ENCODE measurements at places on chromosomes 4 and X. TPM values are rescaled to one million over a fixed set of nuclear protein-coding genes. Genes with fewer than 3 reads are reported as not detected.
A peak's percentile ranks its signal among the peaks of the same experiment; 100 is the strongest.

PHKA1 gene
- 6.6 TPM for total RNA-seq

IGFBP7 gene
- total RNA-seq: 135 TPM

PRKG2 gene
- total RNA-seq: 3.6 TPM

MAGEE1 gene
- total RNA-seq: 0.44 TPM

RNF212 gene
- total RNA-seq: 6.3 TPM

GRCh38 chr4:127001933-127002332 lies 630.8 kb upstream of the INTU start:
- no peak for DNase-seq
- H3K27me3 ChIP-seq: no peaks in the 10 kb centered on the region
- no peaks in the 10 kb centered on the region for H3K4me1 ChIP-seq
- H3K36me3 ChIP-seq: no peaks in the 10 kb centered on the region

DNA sequence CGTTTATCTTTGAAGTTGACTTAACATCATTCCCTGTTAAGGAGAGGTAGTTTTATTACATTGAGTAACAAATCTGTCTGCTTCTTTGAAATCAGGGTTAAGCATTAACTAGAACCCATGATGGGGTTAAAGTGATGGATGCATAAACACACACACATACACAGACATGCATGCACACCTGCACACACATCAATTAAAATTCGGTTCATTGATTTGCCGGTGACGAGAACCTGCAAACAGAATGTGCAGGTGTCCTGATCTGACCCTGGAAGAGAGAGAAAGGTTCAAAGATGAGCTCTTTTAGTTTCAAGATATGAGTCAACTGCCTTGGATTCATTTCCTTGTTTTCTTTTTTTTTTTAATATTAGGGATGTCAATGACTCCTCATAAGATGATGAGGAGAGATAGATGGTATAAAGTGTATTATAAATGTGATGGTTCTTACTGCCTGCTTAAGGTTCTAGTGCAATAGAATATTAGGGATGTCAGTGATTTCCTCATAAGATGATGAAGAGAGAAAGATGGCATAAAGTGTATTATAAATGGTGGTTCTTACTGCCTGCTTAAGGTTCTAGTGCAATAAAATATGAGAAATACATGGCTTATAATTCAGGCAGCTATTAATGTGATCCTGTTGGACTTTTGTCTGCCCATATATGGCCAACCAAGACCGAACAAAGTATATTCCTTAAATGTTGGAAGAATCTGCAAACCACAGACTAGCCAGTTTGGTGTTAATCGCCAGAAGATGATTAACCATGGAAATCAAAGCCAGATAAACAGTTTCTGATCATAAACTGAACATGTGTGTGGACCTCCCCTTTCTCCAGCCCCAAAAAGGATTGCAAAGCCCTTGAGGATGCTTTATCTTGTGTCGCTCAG lies 14.1 kb upstream of the CD99 start:
- no peak overlapping the region for H3K4me3 ChIP-seq
- H3K27ac ChIP-seq: no peak overlapping the region
- H3K4me1 ChIP-seq: peaks cover 7% of the 10 kb centered on the region

- no peak for DNase-seq
- H3K27me3 ChIP-seq: peaks cover 3% of the 10 kb centered on the region
- no peak overlapping the region for H3K27ac ChIP-seq
Observed at GRCh38 chr4:73885574-73886267, 16.5 kb downstream of the CXCL1 start.

DNA sequence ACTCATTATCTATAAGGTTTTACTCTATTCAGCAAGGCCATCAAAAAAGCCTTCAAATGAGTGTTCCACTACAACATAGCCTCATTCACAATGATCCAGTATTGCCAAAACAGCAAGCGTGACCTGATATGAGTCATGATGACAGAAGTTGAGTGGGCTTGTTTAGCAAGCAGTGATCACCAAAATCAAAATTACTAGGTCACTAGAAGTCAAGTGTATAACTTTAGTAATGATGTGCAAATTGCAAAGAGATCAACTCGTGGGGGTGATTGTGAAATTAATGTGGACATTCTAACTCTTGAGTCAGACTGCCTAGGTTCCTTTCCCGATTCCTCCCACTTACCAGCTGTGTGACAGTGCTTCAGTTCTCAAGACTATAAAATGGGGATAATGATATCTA lies 124.5 kb downstream of the CHM start:
- H3K4me1 ChIP-seq: no peaks in the 10 kb centered on the region
- DNase-seq: no peak
- H3K27ac ChIP-seq: no peak overlapping the region
- H3K36me3 ChIP-seq: no peaks in the 10 kb centered on the region
- no peak overlapping the region for H3K4me3 ChIP-seq
- H3K27me3 ChIP-seq: no peaks in the 10 kb centered on the region

- H3K27ac ChIP-seq: no peak overlapping the region
- H3K36me3 ChIP-seq: no peaks in the 10 kb centered on the region
Observed at GRCh38 chrX:149825424-149825823, 43.7 kb downstream of the MAGEA9 start.

DNA sequence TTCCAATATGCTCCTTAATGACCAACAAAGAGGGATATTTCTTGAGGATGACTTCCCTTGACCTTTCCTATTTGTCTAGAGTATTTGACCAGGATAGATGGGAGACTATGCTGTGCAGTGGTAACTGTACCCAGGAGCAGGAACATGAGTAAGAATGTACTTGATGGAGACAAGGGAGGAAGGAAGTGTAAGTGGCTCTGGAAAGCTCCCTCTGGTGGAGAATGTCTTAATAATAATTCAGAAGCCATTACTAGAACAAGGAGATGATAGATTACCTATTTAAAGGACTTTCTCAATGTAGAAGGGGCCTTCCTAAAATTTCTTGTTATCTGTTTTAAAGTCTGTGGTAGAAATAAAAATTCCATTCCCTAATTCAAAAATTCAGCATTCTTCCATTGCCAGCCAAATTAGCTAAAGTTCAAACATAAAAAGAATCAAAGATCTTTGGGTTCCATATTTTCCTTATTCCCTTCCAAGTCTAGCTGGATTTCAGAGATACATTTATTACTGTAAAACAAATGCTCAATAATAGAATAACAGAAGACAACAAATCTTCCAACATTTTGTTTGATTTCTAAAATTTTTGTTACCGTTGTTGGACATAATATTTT lies 83.8 kb downstream of the GRID2 start:
- H3K4me1 ChIP-seq: no peaks in the 10 kb centered on the region
- H3K27me3 ChIP-seq: no peaks in the 10 kb centered on the region
- H3K4me3 ChIP-seq: no peak overlapping the region
- no peak overlapping the region for H3K27ac ChIP-seq

DNA sequence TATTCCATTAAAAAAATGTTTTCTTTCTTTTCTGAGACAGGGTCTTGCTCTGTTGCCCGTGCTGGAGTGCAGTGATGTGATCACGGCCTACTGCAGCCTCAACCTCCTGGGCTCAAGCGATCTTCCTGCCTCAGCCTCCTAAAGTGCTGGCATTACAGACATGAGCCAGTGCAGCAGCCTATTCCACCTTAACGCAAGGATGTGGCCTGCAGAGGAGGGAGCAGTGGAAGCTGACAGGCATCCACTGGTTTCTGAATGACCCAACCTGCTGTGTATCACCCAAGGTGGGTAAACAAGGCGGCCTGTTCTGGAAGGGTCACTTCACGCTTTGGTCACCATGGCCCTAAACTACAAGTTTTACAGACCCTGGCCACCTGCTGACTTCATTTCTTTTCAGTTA lies 60.8 kb downstream of the ACOX3 start:
- H3K27me3 ChIP-seq: no peaks in the 10 kb centered on the region
- H3K4me1 ChIP-seq: peaks cover 5% of the 10 kb centered on the region

- H3K4me3 ChIP-seq: no peak overlapping the region
- no peak for DNase-seq
- no peaks in the 10 kb centered on the region for H3K36me3 ChIP-seq
- no peaks in the 10 kb centered on the region for H3K27me3 ChIP-seq
- no peak overlapping the region for H3K27ac ChIP-seq
Observed at GRCh38 chr4:67531379-67531962, 13.8 kb downstream of the CENPC start.

- DNase-seq: no peak
- no peaks in the 10 kb centered on the region for H3K27me3 ChIP-seq
- peak overlapping the region; percentile 78 for H3K27ac ChIP-seq
- H3K4me1 ChIP-seq: peaks cover 55% of the 10 kb centered on the region
- no peak overlapping the region for H3K4me3 ChIP-seq
Observed at GRCh38 chr4:11631416-11631815, 202.7 kb upstream of the HS3ST1 start.

DNA sequence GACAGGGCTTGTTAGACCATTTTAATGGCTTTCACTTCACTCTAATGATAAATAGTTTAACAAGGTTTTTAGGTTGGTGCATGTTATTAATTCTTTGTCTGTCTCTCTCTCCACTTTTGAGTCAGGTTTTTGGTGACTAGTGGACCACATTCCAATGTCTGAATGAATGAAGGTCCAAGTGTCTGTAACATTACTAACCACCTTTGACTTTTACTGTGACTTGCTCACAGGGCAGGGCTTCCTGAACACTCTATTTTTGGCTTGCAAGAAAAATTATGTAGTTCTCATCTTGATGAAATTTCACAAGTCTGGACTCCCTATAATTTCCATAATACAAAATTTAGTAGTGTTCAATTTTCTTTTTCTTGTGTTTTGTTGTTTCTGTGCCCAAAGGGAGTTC lies 78.9 kb upstream of the BMPR1B start:
- no peak for DNase-seq
- H3K27me3 ChIP-seq: no peaks in the 10 kb centered on the region
- no peaks in the 10 kb centered on the region for H3K4me1 ChIP-seq
- H3K36me3 ChIP-seq: no peaks in the 10 kb centered on the region

DNA sequence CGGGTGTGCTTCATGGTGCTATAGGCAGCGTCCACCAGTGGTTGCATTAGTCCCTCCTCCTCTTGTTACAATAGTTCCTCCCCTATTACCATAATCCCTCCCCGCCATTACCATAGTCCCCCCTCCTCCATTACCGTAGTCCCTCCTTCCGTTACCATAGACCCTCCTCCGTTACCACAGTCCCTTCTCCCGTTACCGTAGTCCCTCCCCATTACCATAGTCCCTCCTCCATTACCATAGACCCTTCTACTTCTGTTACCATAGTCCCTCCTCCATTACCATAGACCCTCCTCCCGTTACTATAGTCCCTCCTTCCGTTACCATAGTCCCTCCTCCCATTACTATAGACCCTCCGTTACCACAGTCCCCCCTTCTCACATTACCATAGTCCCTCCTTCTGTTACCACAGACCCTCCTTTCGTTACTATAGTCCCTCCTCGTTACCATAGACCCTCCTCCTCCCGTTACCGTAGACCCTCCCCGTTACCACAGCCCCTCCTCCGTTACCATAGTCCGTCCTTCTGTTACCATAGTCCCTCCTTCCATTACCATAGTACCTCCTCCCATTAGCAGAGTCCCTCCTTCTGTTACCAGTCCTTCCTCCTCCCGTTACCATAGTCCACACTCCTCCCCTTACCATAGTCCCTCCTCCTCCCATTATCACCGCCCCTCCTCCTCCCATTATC lies 129.6 kb downstream of the DHRSX start:
- no peak overlapping the region for H3K4me3 ChIP-seq
- DNase-seq: no peak
- no peaks in the 10 kb centered on the region for H3K36me3 ChIP-seq
- H3K27me3 ChIP-seq: no peaks in the 10 kb centered on the region
- no peak overlapping the region for H3K27ac ChIP-seq

GRCh38 chrX:18885328-18886004 lies 98.4 kb downstream of the PHKA2 start:
- no peak for DNase-seq
- peak overlapping the region; percentile 82 for H3K27ac ChIP-seq
- H3K27me3 ChIP-seq: no peaks in the 10 kb centered on the region

DNA sequence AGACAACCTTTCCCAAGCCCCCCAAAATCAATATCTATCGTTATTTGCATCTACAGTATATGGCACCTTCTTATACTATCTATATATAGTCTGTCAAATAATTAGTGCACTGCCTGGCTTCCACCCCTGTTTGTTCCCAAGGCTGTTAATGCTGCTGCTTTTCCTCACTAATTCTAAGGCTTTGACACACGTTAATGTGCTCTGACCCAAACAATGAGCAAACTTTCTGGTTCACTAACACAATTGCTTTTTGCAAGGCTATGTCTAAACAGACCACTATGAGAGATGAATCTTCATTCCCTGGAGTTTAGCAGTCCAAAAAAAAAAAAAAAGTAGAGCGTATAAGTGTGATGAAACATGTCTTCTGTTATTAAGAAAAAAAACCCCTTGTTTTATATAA lies 360.9 kb upstream of the AGA start:
- H3K27ac ChIP-seq: no peak overlapping the region
- no peaks in the 10 kb centered on the region for H3K36me3 ChIP-seq
- H3K4me3 ChIP-seq: no peak overlapping the region
- no peak for DNase-seq
- no peaks in the 10 kb centered on the region for H3K4me1 ChIP-seq

DNA sequence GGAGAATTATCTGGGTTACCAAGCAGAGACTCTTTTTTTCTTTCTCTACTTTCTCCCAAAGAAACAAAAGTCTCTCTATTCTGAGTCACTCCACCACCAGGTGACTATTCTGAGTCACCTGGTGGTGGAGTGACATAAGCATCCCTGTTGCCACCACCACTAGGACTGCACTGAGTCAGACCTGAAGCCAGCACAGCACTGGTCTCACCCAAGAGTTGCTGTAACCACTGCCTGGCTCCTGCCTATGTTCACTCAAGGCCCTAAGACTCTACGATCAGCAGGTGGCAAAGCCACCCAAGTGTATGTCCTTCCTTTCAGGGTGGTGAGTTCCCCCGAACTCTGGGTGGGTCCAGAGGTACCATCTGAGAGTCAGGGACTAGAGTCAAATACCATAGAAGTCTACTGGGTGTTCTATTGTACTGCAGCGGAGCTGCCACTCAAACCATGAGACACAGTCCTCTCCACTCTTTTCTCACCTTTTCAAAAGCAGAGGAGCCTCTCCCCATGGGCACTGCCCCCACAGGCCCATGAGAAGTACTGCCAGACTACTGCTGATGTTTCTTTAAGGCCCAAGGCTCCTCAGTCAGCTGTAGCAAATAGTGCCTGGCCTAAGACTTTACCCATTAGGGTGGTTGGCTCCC lies 209.6 kb upstream of the IRS4 start:
- no peak overlapping the region for H3K4me3 ChIP-seq
- DNase-seq: no peak
- no peaks in the 10 kb centered on the region for H3K4me1 ChIP-seq
- no peaks in the 10 kb centered on the region for H3K27me3 ChIP-seq
- no peaks in the 10 kb centered on the region for H3K36me3 ChIP-seq

- H3K27me3 ChIP-seq: no peaks in the 10 kb centered on the region
- no peak overlapping the region for H3K4me3 ChIP-seq
- no peak for DNase-seq
- no peak overlapping the region for H3K27ac ChIP-seq
- H3K36me3 ChIP-seq: no peaks in the 10 kb centered on the region
- no peaks in the 10 kb centered on the region for H3K4me1 ChIP-seq
Observed at GRCh38 chr4:138488533-138488932, 246.4 kb upstream of the SLC7A11 start.

Measured in esophagus squamous epithelium (tissue), 5 donors.